ENCODE measurements at places on chromosomes 7 and 10.

- no peaks in the 10 kb centered on the region for H3K36me3 ChIP-seq
- peak overlapping the region; percentile 93 for H3K27ac ChIP-seq
- DNase-seq, result no peak
- H3K27me3 ChIP-seq, result no peaks in the 10 kb centered on the region
- peak overlapping the region; percentile 89 for H3K4me3 ChIP-seq
Observed at GRCh38 chr10:80079312-80079719, 851 bp downstream of the TMEM254 start.

DNA sequence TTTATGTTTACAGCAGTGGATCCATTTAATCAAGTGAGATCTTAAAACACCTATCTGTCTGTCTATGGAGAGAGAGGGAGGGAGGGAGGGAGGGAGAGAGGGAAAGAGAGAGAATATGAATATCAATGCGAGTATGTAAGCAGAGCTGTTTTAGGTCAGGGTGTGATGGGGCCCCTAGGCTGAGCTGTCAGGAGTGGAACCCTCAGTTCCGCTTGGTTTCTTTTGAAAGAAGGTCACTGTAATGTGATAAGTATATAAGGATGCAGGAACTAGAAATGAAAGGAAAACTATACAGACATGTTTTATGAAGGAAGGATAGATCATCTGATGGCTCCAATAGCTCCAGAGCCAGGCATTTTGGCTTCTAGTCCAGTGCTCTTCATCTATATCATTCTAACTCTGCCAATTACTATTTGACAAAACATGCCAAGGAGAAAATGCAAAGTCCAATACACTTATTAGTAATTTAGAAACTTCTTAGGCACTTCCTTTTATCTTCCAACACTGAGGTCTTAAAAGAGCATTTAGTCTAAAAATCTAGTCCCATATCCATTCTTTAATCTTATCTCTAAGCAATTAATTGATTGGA lies 70.3 kb downstream of the NRCAM start:
- H3K27me3 ChIP-seq, result no peaks in the 10 kb centered on the region
- H3K4me3 ChIP-seq, result no peak overlapping the region
- H3K27ac ChIP-seq, result no peak overlapping the region
- no peaks in the 10 kb centered on the region for H3K36me3 ChIP-seq
- H3K4me1 ChIP-seq, result no peaks in the 10 kb centered on the region

DNA sequence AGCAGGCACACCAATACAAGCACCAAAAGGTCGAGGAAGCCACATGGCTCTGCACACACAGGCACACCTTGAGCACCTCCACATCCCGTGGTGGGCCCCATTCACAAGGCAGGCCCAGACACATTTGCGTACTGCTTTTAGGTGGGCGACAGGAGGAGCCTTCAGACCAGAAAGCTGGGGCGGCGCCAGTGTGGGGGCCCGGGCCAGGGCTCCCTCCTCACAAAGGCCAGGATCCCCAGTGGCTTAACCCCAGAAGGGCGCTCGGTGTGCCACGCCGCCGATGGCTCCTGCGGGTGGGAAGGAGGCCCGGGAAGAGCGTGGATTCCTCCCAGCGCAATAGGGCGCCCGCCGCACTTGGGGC lies 2.8 kb upstream of the SMARCD3 start:
- peaks cover 21% of the 10 kb centered on the region for H3K27me3 ChIP-seq
- H3K4me3 ChIP-seq, result no peak overlapping the region
- H3K36me3 ChIP-seq, result no peaks in the 10 kb centered on the region
- no peak overlapping the region for H3K27ac ChIP-seq

GRCh38 chr10:105195831-105196230 lies 554.7 kb downstream of the SORCS3 start:
- no peaks in the 10 kb centered on the region for H3K27me3 ChIP-seq
- no peak for DNase-seq
- no peak overlapping the region for H3K27ac ChIP-seq
- H3K36me3 ChIP-seq, result no peaks in the 10 kb centered on the region
- H3K4me1 ChIP-seq, result no peaks in the 10 kb centered on the region

DNA sequence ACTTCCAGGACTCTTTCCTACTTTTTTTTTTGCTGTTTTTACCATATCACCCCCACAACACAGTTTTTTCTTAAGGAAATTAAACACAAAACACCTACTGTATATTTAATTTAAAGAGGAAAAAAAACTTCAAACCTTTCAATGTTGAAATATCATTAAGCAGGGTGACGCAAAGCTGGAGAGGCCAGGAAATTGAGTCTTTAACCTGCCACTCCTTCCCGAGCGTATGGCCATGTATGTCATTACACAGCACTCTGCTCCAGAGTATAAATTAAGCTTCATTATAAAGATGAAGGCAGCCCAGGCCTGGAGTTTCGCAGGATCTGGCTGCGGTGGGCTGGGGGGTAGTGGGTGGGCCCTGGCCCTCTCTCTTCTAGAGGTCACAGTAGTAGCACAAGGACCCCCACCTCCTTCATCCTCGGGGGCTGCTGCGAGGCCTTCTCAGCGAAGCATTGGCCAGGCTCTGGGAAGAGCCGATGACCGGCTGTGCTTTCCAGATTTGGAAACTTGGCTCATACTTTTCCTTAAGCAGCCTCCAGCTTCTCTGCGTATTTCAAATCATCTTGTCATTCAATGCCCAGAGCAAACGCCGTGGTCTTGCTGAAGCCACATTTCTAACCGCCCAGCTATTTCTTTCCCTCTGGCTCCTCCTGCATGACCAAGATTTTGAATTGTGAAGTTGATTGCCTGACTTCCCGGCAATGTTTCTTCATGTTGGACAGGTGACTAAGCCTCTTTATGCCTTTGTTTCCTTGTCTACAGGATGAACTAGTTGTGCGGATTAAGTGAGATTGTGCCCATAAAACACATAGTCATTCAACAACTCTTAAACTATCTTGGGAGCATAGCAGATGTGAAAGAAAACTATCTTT lies 765.1 kb downstream of the SUGCT start:
- H3K27me3 ChIP-seq, result no peaks in the 10 kb centered on the region
- H3K27ac ChIP-seq, result no peak overlapping the region
- no peaks in the 10 kb centered on the region for H3K4me1 ChIP-seq
- H3K4me3 ChIP-seq, result no peak overlapping the region
- H3K36me3 ChIP-seq, result no peaks in the 10 kb centered on the region

GRCh38 chr7:27714831-27715444 lies 25.0 kb upstream of the TAX1BP1 start:
- no peak for DNase-seq
- H3K27ac ChIP-seq, result no peak overlapping the region
- no peaks in the 10 kb centered on the region for H3K36me3 ChIP-seq
- H3K27me3 ChIP-seq, result no peaks in the 10 kb centered on the region
- H3K4me3 ChIP-seq, result no peak overlapping the region

DNA sequence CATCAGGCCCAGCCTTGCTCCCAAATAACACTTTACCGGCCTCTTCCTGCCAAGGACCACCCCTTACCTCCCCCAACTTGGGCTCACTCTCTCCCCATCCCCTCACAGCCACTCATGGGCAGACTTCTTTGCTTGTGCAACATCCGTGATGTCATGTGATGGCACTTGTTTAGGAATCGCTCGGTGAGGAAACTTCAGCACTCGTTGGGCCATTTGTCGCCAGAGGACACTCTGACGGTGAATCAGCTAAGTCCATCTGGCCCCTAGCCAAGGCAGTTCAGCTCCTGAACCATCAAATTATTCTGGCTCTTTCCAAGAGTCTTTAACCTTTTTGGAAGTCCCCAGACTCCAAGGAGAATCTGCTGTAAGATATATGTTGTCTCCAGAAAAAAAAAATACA lies 19.2 kb downstream of the BTBD16 start:
- no peaks in the 10 kb centered on the region for H3K27me3 ChIP-seq
- H3K4me3 ChIP-seq, result no peak overlapping the region
- H3K4me1 ChIP-seq, result peaks cover 11% of the 10 kb centered on the region
- no peak for DNase-seq

- no peak for DNase-seq
- H3K4me3 ChIP-seq, result no peak overlapping the region
- H3K36me3 ChIP-seq, result no peaks in the 10 kb centered on the region
- no peaks in the 10 kb centered on the region for H3K27me3 ChIP-seq
- H3K27ac ChIP-seq, result no peak overlapping the region
- no peaks in the 10 kb centered on the region for H3K4me1 ChIP-seq
Observed at GRCh38 chr7:67729771-67730170, 733.1 kb downstream of the TYW1 start.
